ENCODE measurements at places on chromosomes 2 and 18. TPM values are rescaled to one million over a fixed set of nuclear protein-coding genes. Genes with fewer than 3 reads are reported as not detected.

DNA sequence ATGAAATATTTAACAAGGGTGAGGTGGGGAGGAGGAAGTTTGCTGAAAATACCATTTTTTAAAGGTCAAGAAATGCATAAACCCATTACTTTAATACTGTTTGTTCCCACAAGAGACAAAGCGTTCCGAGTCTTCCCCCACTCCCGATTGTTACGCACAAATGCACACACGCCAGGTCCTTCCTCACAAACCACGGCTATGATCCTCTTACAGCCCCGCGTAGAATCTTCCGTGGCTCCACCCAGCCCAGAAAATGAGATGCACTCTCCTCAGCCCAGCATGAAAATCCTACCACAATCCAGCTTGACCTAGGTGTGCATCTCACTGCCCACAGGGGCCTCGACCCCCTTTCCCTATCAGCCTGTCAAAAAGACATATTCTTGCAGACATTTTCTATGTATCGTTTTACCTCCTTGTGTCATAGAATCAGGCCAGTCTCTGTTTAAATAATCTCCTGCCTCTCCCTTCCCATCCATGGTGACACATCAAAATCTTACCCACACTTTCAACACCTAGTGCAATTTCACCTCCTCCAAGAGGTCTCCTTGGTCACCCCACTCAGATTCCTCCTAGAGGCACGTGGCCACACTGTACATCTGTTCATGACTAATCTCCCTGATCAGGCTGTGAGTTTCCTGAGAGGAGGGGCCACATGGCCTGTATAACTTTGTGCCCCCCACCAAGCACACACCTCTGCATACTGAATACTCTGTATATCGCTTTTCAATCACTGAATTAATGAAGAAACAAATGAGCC is 491.0 kb upstream of the KLHL29 start:
- no peak for DNase-seq

DNA sequence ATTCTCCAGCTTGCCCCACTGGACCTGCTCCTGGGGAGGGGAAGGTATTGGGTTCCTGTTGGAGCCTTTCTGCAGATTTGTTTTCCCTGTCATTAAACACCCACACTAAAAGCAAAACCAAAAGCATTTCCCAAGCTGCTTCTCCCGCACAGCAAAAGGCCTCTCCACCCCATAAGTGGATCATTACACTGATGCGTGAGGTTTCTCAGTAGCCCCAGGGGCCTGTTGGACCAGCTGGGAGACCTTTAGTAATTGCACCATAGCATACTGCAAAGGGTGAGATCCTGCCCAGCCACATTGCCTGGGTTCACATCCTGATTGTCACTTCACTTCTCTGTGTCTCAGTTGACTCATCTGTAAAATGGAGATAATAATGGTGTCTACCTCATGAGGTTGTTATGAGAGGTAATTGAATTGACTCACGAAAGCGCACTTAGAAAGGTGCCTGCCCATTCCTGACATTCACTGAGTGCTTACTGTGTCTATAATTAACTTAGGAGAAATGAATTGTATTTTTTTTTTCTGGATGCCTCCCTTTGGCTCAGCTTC is 43.9 kb downstream of the TOGARAM2 start:
- no peak for DNase-seq

The MBOAT2 gene
- total RNA-seq, result 5.7 TPM

DNA sequence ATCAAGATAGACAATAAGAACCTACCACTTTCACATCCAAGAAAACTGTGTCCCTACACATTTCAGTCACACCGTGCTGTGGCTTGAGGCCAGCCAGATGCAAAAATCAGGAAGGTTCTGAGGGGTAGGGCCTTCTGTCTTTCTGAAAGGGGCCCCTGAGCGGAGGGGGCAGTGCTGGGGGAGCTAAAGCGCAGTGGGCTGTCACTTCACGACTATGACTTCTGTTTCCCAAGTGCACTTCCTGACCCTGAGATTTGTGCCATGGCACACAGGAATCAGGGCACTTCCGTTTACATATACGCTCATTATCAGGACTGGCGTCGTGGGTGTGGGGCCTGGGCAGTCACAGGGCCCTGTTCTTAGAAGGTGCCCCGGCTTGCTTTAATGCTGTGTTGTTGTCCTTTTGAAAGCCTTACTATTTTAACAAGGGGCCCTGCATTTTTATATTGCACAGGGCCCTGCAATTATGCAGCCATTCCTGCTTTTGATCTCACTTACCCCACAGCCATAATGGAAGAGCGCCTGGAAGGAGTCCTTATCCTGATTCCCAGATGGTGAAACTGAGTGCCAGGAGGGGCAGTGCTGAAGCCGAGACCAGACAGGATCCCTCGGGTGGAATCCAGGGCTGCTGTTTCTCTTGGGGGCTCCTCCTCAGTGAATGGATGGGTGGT is 620 bp downstream of the NGEF start:
- DNase-seq, result no peak

GRCh38 chr2:98706591-98706990 is 24.3 kb downstream of the MGAT4A start:
- DNase-seq, result no peak

- no peak for DNase-seq
These were observed at the start of gene GPR35 for GRCh38 chr2:240624950-240625621. GPR35 (plus strand) TSS chr2:240625480; CDS start chr2:240629953, 4,473 bp downstream.

GRCh38 chr2:95317123-95317500 is 20.0 kb downstream of the KCNIP3 start:
- DNase-seq, result no peak

DNA sequence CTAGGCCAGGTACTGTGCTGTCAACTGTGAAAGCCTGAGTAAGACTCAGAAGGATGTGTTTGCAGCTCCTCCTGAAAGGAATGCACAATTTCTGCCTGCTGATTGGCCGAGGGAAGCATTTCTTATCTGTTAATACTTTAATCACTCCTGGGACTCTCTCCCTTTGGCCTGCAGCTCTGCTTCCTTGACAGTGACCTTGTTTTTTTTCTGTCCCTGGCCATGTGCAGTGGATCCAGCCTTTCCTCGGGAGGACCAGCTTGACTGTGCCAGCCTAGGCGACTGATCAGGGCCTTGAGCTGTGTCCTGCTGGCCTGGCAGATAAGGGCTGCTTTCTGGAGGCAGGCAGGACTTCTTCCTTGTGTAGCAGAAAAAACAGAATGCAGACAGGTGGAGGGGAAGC is 10.0 kb downstream of the RNF144A start:
- no peak for DNase-seq
